T-helper 22 cell (primary cell): ENCODE measurements at places on chromosomes 2 and 18.
A peak's percentile ranks its signal among the peaks of the same experiment; 100 is the strongest.

DNA sequence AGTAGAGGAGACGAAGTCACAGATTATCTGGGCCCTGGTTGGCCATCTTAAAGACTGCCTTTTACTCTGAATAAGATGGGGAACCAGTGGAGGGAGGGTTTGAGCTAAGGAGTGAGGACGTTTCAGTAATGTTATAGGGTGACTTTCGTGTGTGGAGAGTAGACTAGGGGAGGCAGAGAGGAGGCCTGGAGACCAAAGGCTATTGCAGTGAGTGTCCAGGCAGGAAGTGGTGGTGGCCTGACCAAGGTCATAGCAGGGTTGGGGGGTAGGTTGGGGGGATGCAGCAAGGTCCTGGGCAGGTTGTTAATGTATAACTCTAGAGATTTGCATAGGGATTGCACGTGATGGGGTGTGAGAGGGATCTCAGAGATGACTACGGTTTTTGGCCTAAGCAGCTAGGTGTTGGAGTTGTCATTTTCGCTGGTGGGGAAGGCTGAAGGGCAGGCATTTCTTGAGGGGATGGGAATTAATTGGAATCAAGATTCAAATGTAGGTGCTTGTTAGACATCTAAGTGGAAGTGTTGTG, 4.9 kb downstream of the CEP192 start:
- no peak for DNase-seq

DNA sequence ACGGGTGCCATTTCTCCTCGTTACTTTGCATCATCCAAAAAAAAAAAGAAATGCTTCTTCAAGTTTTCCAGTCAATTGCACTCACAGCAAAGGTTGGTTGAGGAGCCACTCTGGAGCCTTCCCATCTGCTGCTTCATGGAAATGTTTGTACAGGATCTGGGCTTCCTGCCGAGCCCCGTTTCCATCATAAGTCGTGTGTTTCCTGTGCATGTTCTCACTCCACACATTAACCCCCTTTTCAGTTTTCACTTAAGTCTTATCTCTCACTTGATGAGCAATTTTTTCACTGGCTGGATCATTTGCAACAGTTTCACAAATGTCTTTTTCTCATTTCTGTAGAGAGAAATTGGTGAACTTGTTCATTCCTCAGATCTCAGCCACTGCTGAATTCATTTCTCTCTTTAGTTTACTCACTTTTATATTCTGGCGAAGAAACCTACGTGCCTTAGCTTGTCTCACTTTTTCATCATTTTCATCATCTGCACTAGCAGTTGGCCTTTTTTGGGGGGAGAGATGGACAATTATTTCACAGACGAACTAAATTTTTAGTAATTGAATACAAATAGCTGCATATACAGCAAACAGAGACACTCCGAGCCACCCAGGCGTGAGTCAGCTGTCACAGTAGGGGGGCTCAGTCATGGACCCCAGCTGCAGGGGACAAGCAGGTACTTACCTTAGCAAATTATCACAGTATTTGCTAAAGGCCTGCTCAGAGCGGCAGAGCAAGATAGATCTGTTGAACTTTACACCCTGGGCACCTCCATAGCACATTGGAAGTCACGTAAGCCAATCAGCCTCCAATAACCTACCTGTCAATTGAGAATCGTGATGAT, 750.8 kb upstream of the ID2 start:
- no peak for DNase-seq

DNA sequence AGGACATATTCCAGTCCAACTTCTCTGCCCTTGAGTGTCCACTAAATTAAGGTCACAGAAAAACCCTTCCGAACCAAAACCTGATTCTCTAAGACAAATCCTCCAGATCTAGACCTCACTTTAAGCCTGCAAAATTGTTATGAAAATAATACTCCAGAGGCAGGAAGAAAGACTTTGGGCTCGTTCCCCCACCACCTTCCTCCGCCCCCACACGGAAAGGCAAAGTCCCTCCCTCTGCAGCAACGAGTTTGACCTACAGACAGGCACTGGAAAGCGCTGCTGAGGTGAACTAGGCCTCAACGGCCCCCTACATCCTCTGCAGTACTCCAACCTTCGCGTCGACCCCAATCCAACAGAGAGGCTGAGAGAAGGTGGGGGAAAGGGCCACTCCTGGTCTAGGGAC, 808 bp downstream of the ATP5MC3 start:
- peak; percentile 13 for DNase-seq

DNA sequence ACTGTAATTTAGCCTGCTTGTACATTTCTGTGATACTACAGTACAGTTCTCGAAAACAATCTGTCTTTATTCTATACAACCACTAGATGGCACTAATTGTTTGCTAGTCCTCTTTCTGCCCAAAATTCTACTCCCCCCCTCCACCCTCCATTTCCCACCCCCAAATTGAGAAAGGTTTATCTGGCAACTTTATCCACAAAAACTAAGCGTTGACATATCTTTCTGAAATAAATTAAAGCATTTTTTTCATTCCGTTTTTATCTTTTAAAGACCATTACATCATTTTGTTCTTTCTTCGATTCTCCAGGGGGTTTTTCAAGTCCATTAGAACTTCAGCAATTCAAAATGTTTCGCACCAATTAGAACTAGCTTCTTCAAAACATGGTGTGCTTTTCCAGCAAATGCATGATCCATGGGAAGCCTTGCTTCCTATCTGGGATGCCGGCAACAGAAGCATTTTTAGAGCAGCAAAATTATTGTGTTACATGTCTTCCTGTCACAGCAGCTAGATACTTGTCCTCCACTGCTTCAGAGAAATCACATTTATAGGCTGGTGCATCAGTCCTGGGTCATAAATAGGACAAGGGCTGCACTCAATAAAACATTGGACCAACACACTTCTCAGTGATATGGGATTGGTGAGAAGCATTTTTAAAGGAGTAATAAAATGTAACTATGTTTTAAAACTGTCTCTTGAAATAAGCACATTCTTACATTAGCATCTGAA, 241.3 kb downstream of the PAX3 start:
- no peak for DNase-seq

DNA sequence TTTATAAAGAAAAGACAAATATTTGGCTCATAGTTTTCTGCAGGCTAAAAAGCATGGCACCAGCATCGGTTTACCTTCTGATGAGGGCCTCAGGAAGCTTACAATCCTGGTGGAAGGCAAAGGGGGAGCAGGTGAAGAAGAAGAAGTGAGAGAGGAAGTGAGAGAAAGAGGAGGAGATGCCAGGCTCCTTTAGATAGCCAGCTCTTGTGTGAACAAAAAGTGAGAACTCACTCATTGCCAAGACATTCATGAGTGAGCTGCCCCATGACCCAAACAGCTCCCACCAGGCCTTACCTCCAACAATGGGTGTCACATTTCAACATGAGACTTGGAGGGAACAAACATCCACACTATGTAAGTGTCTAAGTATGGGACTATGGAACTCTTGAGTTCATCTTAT, 14.3 kb downstream of the CCDC150 start:
- DNase-seq: no peak

DNA sequence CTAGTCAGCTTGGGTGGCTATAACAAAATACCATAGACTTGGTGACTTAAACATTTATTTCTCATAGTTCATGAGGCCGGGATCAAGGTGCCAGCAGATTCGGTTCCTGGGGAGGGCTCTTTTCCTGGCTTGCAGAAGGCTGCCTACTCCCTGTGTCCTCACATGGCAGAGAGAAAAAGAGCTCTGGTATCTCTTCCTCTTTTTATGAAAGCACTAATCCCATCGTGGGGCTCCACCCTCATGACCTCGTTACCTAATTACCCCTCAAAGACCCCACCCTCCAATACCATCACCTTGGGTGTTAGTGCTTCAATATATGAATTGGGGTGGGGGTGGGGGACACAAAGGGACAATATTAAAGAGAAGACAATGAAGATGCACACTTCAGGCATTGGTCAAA, 67.1 kb upstream of the CCBE1 start:
- no peak for DNase-seq

GRCh38 chr2:8624855-8625398, 56.9 kb upstream of the ID2 start:
- DNase-seq: no peak

GRCh38 chr18:48129621-48130082, 199.2 kb upstream of the SMAD2 start:
- DNase-seq: no peak

DNA sequence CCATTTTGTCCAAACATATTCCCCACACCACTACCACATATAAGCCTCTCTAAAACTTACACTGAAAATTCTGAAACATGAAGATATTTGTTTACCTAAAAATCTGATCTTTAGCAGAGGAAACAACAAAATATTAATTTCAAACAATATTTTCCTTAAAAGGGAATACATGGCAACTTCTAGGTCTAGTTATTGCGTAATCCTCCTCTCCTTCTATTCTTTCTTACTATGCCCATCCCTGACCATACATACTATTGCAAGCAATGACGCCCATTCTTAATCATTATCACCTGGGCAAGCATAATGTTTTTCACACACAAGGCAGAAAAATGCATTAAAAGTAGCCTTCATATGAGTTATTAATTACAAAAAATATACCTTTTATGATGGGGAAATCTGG, 372.6 kb downstream of the ZEB2 start:
- no peak for DNase-seq

DNA sequence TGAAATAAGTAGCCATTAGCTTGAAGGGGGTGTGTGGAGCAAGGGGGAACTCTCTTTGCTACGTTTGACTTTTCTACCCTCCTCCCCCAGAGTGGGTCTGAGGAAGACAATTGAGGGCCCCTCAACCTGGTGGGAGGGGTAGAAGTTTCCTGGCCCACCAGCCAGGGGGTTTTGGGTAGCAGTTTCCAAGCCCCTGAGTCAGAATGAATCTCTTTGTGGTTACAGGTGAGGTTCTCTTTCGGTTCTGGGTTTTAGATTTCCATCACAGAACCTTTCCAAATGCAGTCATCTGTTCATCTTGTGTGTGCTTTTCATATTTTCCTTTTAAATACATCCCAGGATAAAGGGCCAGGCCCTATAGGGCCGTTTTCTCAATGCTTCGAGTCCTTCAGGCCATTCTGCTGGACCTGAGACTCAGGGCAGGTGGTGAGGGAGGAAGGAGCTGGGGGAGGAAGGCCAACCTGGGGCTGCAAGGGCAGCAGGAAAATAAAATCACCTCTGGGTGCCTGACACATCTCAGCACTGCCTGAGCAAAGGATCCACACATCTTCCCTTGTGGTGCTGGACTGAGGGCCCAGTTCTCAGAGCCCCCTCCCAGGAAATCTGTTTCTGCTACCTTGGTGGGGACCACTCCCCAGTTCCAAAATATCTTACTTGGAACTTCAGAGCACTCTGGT, 4.7 kb downstream of the LBH start:
- DNase-seq: no peak

DNA sequence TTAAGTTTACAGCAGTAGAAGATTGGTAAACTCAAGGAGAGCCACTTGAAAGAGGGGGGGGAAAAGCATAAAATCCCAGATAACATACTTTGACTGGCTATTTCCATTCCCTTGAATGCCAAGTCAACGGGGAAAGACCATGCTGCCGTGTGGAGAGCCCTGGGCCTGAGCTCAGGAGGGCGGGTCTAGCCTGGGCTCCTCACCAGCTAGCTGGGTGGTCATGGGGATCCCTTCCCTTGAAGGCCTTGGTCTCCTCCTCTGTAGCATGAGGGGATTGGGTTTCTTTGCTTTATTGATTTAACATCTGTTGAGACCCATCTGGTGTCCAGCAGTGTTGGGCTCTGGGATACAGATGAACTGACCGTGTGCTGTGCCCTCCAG, 35.0 kb downstream of the TEX51 start:
- DNase-seq: no peak

- DNase-seq: no peak
These were observed 7.5 kb upstream of the SERPINB13 start for GRCh38 chr18:63579616-63580015.

DNA sequence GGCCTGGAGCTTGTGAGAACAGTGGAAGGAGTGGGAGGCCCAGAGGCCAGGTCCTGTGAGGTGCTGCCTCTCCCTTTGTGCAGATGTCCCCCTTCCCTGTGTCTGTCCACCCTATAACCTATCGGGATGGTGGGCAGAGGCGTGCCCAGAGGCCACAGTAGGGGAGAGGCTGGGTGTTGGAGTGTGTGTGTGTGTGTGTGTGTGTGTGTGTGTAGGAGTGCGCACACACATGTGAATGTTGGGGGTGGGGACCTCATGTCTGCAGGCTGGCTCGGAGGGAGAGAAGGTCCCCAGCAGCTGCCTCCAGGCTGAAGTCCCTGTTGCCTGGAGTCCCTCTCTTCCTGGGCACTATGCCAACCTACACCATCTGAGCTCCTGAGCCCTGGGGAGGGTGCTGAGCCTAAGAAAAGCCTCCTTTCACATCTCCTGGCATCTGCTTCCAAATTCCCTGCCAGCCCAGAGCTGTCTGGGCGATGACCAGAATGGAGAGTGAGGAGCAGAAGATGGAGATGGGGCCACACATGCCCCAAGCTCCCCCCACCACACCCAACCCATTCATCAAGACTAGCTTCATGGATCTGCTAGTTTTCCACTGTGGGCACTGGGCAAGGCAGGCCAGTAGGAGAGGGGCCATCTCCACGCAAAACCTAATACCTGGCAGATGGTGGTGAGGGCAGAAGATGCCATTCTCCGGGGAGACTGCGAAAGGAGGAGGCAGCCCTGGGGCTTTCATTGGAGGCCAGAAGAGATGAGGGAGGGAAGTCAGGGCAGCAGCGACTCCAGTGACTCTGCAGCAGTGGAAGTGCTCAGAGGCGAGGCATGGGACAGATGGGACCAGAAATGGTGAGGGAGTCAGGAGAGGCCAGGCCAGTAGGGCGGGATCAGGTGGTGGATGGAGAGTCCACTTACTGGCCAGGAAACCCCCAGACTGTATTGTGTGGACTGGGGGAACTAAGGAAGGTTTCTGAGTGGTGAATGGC, 20.3 kb downstream of the KCNK3 start:
- no peak for DNase-seq

GRCh38 chr18:79333046-79333445, 62.7 kb upstream of the NFATC1 start:
- DNase-seq: no peak

GRCh38 chr18:35489913-35490490, 7.8 kb downstream of the INO80C start:
- no peak for DNase-seq

DNA sequence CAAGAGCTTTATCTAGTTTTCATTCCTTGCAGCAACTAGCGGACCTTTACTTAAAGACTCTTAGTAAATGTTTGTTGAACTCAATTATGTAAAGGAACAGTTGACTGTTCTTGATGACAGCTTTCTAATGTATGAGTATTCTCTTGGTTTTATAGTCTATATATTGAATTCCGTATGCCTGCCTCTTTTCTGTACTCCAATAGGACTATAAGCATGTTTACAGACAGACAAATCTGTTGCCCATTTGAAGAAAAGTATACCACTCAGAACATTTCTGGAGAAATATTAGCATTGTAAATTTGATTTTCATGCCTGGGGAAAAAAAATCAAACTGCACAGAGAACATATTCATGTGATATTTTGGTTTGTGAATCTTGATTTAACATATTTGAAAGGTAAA, 109.5 kb downstream of the LRRTM1 start:
- DNase-seq: no peak

DNA sequence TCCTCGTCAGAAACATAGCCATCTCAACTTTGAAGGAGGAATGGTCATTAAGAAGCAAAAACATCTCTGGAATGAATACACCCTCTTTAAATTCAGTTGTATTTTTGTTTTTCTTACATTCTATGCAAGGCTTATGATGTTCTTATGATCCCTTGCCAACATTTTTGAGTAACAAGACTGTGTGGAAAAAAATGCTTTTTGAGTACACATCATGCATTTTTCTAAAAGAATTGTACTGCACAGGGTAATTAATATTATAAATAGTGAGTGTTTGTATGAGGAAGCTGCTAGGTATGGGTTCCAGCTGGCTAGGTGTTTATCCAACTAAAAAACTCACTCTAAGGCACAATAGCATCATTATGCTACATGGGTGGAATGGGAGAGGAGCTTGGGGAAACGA, 59.0 kb upstream of the SPATS2L start:
- no peak for DNase-seq

GRCh38 chr2:228059735-228060134, 121.8 kb downstream of the SPHKAP start:
- DNase-seq: no peak
